ENCODE measurements at places on chromosomes 4 and X.

DNA sequence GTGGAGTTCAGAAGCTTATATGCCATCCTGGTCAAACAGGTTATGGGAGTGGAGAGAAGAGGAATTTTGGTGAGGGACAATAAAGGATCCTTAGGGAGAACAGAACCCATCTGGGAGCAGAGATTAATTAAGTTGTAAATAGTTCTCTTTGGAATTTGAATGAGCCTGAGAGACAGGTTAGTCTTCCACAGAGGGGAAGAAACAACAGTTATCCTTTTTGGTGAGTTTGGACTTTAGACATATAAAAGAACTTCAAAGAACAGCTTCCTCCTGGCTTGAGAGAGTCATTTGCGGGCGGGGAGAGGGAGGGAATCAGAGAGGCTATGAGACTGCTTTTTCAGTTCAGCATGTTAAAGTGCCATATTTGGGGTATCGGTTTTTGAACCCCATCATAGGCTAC lies 793.3 kb upstream of the MAGEB2 start:
- no peak for DNase-seq

GRCh38 chrX:119466970-119467369 lies 1.3 kb upstream of the SLC25A5 start:
- DNase-seq, result no peak

- no peak for DNase-seq
These were observed 13.8 kb downstream of the SH3BP2 start for GRCh38 chr4:2806390-2807355.

DNA sequence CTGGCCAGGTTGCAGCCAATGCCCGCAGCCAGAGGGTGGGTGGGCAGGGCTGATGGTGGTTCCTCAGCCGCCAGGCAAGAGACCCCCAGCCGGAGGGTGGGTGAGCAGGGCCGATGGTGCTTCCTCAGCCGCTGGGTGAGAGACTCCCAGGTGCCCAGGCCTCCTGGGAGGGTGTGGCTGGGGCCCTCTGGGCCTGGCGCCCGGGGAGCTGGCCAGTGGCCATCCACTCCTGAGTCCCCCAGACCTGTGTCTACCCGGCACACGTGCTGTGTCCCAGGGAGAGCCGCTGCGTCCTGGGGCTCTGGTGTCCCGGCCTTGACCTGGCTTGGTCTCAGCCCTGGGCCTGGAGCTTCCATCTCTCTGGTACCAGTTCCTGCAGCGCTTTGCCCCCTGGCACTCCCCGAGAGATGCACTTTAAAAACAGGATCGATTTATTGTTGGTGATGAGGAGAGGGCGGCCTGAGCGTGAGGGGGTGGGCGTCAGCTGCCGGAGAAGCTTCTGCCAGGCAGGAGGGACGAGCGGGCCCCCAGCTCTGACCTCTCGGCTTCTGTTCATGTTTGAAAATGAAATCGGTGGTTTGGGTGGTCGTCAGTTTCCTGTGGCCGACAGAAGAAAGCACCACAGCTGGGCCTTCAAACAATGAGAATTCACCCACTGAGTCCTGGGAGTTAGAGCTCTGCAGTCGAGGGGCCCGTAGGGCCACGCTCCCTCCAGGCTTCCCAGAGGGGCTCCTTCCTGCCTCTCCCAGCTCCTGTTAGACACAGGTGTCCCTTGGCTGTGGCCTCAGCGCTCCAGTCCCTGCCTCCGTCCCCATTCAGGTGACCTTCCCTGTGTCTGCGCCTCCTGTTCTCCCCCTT lies 6.5 kb downstream of the DOK7 start:
- DNase-seq, result no peak

GRCh38 chr4:38855466-38855865 lies 1.2 kb downstream of the TLR6 start:
- no peak for DNase-seq

GRCh38 chrX:109733613-109734083 lies 591 bp upstream of the ACSL4 start:
- DNase-seq, result no peak

DNA sequence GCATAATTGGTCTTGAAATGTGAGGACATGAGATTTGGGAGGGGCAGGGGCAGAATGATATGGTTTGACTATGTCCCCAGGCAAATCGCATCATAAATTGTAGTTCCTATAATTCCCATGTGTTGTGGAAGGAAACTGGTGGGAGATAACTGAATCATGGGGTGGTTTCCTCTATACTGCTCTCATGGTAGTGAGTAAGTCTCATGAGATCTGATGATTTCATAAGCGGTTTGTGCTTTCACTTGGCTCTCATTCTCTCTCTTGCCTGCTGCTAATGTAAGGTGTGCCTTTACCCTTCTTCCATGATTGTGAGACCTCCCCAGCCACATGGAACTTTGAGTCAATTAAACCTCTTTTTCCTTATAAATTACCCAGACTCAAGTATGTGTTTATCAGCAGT lies 2595.9 kb downstream of the PCDH7 start:
- DNase-seq, result no peak

GRCh38 chrX:16786791-16787735 lies 797 bp downstream of the TXLNG start:
- DNase-seq, result no peak

GRCh38 chrX:8404471-8404870 lies 60.2 kb upstream of the VCX3B start:
- no peak for DNase-seq

- DNase-seq, result no peak
These were observed 18.2 kb downstream of the ELF4 start for GRCh38 chrX:130091980-130092522.

DNA sequence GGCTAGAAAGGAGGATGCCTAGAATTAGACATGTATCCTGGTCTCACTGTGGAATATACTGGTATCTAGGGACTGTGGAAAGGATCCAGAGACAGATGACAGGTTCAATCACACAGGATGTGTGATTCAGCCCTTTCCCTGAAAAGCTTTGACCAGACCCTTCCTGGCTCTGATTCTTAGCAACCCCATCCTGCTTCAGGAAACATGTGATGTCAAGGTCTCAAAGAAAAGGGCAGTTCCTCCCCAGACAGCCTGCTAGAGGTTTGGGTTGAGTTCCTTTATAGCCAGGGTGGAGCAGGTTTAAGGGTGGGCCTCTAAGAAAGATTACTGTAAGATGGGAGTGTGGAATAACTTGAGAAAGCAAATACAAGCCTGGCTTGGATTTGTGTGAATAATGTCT lies 3.0 kb downstream of the BMP15 start:
- DNase-seq, result no peak

DNA sequence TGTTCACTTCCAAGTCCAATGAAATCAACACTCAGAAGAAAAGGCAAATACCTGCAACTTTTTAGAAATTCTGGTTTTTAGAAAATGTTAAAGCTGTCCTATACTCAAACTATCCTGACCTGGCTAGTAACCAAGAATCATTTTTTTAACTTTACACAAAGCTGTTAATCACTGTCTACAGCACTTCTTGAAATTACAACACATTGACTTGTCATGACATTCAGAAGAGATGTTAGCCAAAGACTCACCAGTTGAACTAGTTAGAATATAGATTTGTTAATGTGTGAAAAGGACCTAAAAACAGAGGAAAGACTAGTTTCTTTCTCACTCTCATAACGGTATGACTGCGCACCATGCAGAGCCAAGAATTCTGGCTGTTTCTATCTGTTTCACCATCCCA lies 98.8 kb downstream of the COX18 start:
- DNase-seq, result no peak

GRCh38 chrX:16953606-16954211 lies 7.3 kb downstream of the REPS2 start:
- DNase-seq, result no peak

GRCh38 chr4:42268824-42269223 lies 116.4 kb upstream of the BEND4 start:
- DNase-seq, result no peak

- DNase-seq, result no peak
These were observed 18.0 kb downstream of the GC start for GRCh38 chr4:71765821-71766383.

DNA sequence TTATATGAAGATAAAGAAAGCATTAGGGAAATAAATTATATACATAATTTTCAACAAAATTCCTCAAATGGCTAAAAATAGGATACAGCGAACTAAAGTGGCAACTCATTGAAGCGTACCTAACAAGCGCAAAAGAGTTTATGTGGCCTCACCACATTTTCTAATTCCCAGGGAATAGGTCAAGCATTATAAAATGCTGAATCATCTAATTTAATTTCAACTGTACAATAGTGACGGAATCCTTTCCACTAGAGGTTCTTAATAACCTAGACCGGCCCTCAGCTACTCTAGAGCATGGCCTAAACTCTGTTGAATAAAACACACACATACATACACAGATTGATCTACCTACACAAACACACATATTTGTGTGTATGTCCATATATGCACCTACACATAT lies 29.1 kb downstream of the CXXC4 start:
- DNase-seq, result no peak

GRCh38 chrX:80917919-80918318 lies 108.2 kb upstream of the BRWD3 start:
- no peak for DNase-seq

DNA sequence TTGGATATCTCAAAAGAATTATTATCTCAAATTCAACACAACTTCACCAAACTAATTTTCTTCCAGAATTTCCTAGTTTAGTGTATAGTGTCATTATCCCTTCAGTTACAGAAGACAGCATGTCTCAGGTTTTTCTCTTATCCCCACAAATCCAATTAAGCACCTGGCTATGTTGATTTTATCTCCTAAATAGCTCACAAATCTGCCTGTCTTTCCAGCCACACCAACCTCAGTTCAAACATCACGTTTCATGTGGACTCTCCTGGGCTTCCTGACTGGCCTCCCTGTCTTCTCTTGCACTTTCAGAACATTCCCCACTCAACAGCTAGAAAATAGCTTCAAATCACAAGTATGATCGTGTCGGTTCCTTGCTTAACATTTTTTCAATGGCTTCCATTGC lies 14.8 kb downstream of the STK32B start:
- no peak for DNase-seq

- DNase-seq, result no peak
These were observed 114.9 kb downstream of the ZNF827 start for GRCh38 chr4:145823743-145824142.

- no peak for DNase-seq
These were observed 87.2 kb upstream of the BCOR start for GRCh38 chrX:40184968-40185367.

DNA sequence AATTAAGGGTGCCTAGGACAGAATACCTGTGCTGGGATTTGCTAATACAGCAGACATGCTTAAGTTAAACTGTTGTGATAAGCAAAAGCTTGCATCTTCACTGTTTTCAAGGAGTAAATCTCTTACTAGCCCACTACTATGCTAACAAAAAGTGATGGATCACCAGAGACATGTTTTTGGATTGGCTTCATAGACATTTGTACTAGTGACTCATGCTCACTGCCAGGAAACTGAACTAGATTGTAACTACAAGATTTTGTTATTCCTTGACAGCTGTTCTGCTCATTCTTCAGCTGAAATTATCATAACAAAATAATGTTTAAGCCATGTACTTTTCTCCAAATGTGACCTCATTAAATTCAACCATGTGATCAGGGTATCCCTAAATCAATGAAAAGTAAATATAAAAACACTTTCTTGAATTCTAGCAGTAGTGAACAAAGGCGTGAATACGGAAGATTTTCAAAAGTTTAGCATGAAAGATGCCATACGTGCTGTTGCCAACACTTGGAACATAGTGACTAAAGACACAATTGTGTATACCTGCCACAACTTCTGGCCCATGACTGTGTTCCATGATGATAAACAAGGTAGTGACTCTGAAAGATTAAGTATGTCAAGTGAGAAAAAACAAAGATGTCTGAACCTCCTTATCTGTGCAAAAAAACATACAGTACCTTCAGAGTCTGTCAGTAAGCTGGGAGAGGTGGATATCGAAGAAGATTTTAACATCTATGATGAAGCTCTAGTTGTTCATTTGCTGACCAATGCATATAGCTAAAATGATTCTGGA lies 154.0 kb downstream of the BTC start:
- no peak for DNase-seq

DNA sequence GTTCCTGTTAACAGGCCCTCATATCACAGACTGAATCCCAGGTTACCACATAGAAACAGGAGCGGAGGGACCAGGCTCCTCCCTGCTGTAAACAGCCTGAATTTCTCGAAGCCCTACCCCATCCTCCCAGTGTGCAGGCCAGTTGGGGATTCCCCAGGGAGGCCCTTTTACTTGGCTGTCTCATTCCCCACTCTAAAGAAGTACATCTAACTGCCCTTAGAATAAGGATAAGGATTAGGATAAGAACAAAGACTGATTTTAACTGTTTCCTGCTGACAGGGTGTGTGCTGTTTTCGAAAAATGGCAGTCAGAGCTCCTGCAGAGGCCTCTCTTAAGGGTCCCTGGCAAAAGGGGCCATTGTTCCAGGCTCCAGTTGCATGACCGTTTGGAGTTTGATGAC lies 133.7 kb downstream of the PAPSS1 start:
- DNase-seq, result no peak

- DNase-seq, result no peak
These were observed 56.0 kb downstream of the SAT1 start for GRCh38 chrX:23838953-23839352.

DNA sequence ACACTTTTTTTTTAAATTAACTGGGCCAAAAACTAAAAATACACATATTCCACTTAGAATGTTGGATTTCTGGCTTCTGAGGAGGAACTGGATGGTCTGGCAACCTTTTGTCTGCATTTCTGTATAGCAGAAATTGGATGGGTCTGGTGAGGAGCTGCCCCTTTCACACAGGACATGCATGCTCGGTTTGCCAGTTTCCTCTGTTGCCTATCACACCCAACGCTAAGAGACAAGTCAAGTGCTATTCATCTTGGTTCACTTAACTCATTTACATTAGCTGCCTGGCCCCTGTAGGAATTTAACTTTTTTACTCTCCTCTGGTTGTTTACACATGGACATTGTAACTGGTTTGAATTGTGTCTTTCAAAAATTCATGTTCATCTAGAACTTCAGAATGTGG lies 195.7 kb downstream of the PACRGL start:
- DNase-seq, result no peak

DNA sequence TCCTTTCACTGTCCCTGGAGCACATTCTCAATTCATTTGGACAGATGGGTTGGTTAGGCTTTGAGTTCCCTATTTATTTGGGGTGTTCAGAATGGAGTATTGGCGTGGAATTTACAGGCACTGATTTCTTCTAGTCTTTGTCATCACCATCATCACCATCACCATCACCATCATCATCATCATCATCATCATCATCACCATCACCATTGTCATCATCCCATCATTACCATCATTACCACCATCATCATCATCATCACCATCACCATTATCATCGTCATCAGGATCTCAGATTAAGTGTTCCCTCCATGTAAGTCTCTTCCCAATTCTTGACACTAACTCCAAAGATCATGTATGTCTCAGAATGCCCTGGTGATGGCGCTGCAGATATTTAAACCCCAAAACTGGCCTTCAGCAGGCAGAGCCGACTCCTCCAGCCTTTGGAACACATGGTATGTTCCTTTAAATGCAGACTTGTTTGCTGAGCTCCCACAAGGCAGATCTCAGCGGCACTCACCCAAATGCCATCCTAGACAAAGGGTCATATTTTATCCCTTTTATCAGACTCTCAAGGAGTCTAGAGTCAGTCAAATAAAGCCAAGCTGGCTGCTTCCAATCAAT lies 19.8 kb upstream of the FAM9A start:
- no peak for DNase-seq

- DNase-seq, result no peak
These were observed 191.6 kb upstream of the ANKRD50 start for GRCh38 chr4:124903995-124904722.

- DNase-seq, result no peak
These were observed 594.7 kb downstream of the SMARCA1 start for GRCh38 chrX:128928636-128929035.

GRCh38 chr4:98516042-98516440 lies 142.4 kb downstream of the TSPAN5 start:
- DNase-seq, result no peak

- DNase-seq, result no peak
These were observed 72.4 kb downstream of the ANKRD50 start for GRCh38 chr4:124640022-124640730.

GRCh38 chr4:81566161-81566591 lies 94.5 kb upstream of the RASGEF1B start:
- DNase-seq, result no peak
